ENCODE measurements at places on chromosomes 4 and X. TPM values are rescaled to one million over a fixed set of nuclear protein-coding genes. Genes with fewer than 3 reads are reported as not detected.

DNA sequence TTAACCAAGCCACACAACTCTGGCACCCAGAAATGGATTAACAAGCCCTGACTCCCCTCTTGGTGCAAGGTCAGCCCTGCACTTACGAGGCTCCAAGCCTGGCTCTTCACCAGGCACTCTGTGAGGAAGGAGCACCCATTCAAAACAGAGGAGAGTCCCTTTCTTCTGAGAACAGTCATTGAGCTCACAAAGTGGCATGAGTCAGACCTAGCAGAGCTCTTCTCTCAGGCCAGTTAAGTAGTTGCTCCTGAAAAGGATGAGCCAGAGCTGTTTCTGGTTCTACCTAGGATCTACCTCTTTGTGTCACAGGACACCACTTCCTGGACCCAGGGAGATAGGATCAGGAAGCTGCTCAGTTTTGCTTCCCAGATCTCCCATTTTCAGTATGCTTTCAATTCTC, 48.2 kb downstream of the EVC2 start:
- DNase-seq: no peak

- DNase-seq: no peak
Measured at GRCh38 chr4:172202480-172203076, 389.4 kb downstream of the GALNTL6 start.

- no peak for DNase-seq
Measured at GRCh38 chr4:177177541-177178081, 132.1 kb upstream of the NEIL3 start.

GRCh38 chr4:33512397-33512796, 2731.9 kb downstream of the ARAP2 start:
- DNase-seq: no peak

- no peak for DNase-seq
Measured at GRCh38 chr4:188976644-188977115, 837.4 kb downstream of the TRIML1 start.

GRCh38 chr4:184409911-184410692, 64.2 kb downstream of the IRF2 start:
- no peak for DNase-seq

DNA sequence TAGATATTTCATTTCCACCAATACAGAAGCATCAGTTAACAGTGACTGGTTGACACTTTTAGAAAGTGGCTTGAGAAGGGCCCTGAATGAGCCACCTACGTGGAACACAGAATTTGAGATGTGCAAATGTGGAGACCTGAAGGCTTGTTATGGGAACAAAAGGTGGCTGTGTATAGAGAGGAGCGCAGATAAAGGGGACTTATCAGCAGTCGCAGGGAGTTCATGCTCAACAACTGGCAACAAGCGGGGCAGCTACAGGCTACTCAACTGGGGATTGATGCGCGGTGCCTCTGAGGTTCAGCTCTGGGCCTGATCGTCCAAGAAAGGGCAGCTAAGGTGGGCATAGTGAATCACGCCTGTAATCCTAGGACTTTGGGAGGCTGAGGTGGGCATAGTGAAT, 3.4 kb upstream of the FAM3A start:
- no peak for DNase-seq

- DNase-seq: no peak
Measured at GRCh38 chr4:101175896-101176676, 171.2 kb downstream of the PPP3CA start.

DNA sequence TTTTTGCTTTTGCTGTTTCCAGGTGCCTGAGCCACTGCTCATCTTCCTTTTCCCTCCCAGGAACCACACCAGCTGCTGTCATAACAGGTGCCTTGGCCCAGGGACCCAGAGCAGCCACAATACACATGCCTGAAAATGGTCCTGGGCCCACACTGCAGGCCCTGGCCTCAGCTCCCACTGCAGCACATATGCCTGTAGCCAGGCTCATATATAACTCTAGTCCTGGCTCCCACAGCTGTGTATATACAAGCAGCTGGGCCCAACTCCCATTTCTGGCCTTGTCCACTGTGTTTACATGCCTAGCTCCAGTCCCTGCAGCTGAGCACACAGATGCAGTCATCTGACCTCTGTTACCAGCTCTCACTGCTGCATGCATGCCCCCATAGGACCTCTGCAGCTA, 930.5 kb downstream of the ADGRL3 start:
- no peak for DNase-seq

- no peak for DNase-seq
Measured at GRCh38 chrX:17336377-17336776, 38.6 kb upstream of the NHS start.

DNA sequence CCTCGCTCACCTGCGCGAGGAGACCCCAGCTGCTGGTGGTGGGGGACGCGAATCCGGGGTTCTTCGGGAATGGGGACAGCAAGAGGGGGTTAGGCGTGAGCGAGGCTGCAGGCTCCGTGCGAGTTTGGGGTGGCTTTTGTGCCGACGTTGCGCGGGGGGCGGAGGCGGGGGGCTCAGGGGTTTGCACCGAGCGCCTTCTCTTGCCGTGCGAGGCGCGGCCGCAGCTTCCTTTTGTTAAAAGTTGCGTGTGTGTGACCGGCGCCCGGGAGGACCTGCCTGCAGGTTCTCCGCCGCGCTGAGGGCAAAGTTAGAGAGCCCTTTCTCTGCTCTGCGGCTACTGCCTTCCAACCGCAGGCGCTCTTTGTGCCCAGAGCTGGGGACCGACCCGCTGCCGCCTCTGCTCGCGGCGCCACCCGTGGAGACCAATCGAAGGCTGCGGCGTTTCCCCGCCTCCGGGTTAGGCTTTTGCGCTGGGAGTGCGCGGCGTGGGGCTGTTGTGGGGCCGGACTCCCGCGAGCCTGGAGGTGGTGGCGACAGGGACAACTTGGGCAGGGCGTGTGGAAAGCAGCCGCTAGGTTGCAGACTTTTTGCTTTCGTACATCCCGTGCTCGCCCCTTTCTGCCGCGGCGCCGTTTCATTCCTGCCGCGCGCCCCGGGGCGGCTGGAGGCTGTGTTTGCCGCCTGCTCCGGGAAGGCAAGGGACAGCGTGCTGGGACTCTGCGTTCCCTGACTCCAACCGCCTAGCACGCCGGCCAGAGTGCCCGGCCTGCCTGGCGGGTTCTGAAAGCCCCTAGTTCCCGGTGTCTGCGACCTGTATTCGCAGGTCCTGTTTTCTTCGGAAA, 716 bp downstream of the KIT start:
- DNase-seq: peak; percentile 53

Gene KCNE5
- total RNA-seq: 1.6 TPM

Gene SSX4
- total RNA-seq: not detected

Gene HTR2C
- 0.91 TPM for total RNA-seq

Gene LRCH2
- total RNA-seq: 9.0 TPM

Gene GRPEL1
- total RNA-seq: 35.8 TPM

Gene PPARGC1A
- 50.1 TPM for total RNA-seq

Gene RHOXF2
- total RNA-seq: not detected

Gene SMIM10L2A
- 20.1 TPM for total RNA-seq

Gene ZCCHC18
- total RNA-seq: 10.2 TPM

All from dorsolateral prefrontal cortex (tissue), 122 donors.